ENCODE measurements at places on chromosomes 3 and 15.
A peak's percentile ranks its signal among the peaks of the same experiment; 100 is the strongest.

DNA sequence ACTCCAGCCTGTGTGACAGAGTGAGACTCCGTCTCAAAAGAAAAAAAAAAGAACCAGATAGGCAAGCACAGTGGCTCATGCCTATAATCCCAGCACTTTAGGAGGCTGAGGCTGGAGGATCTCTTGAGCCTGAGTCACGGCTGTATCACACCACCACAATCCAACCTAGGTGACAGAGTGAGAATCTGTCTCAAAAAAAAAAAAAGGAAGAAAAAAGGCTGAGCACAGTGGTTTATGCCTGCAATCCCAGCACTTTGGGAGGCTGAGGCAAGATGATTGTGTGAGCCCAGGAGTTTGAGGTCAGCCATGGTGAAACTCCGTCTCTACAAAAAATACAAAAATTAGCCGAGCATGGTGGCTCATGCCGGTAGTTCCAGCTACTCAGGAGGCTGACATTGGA lies 5.6 kb upstream of the NICN1 start:
- no peak for DNase-seq

DNA sequence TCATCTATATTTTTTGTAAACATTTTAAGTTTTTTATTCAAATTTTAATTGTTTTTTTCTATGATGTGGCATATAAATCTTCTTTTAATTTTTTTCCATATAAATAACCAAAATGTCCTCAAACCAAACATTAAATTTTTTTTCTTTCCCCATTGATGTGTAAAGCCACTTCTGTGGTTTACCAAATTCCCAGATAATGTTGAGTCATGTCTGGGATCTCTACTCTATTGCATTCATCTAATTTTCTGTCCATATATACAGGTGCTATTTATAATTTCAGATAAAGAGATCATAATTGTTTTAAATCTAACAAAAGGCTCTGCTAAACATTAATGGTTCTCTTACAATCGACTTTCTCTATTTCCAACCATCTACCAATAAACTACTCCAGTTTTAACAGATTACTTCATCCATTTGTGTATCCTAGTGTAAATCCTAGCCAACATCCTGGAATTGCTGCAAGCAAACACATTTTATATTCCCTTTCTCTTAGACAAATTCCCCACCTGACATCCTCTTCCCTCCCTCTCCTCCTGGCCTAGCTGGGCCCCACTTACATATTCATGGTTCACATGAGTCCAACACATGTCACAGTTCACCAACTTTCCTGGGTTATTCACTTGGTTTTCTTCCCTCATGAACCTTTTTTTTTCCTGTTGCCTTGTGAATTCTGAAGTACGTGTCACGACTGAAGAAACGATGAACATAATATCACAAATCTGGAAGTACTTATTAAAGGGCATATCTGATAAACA lies 368.0 kb upstream of the AGTR1 start:
- DNase-seq: no peak

DNA sequence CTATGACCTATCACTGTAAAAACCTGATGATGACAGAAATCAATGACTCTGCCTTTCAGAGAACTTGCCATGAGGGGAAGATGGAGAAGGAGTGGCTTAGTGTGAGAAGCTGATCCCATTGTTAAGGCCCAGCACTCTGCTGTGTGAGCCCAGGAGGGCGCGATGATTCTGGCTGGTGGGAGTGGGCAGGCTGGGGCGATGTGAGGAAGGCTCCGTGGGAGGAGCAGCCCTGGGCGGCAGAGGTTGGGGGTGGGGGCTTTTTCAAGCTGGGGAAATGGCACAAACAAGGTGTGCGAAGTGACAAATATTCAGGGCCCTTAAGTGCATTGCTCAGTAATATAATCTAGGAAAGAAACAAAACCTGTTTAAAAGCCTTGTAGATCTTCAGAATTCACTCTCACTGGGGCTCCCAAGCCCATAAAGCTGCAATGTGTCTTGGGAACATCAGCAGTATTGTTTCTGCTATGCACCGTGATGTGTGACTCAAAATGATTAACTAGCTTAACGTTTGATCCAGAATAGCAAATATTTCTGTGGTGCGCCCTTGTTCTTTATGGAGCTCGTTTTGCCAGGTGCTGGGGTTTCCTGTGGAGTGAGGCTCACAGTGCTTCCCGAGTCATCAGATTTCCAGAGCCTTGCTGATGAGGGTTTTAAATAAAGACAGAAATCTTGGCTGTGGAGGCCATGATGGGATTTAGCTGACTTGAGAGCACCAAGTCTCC lies 141.0 kb downstream of the CHDH start:
- DNase-seq: no peak

- DNase-seq: no peak
Measured at GRCh38 chr3:28682121-28682520, 333.5 kb upstream of the AZI2 start.

DNA sequence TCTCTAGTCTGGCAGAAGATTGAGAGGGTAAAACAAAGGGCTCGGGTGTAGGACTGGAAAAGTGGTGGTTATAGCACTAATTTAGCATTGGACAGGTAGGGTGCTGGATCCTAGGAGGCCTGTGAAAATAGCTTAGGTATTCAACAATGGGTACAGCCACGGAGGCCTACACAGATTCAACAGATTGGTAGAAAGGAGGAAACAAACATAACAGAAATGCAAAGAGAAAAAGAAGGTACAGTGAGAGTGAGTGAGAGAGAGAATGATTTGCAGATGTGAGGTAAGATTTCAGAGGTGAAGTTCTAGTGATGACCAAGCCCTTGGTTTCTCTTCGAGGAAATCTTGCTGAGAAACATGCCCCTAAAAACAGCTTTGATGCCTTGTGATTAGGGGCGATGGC lies 37.9 kb downstream of the ADIPOQ start:
- no peak for DNase-seq

- DNase-seq: no peak
Measured at GRCh38 chr3:13563321-13563720, 14.4 kb downstream of the FBLN2 start.

GRCh38 chr3:151580591-151580990 lies 119.7 kb upstream of the IGSF10 start:
- no peak for DNase-seq

DNA sequence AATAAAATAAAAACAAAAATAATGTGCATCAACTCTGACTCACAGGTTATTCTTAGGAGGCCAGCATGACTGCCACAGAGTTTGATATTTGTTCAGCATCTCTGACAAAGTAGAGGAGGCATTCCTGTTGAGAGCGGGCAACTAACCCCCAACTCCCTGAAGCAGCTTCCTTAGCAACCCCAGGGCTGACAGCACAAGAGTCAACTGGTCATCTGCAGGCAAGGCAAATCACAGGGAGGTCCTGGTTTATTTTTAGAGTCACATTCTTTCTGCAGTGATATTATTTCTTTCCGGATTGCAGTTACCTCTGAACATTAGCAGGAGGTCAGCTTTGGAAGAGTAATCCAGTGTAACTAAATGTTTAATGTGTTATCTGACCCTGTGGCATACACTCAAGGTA lies 273.0 kb downstream of the PLCL2 start:
- no peak for DNase-seq

GRCh38 chr3:98745718-98746117 lies 17.4 kb upstream of the ST3GAL6 start:
- no peak for DNase-seq

- DNase-seq: no peak
Measured at GRCh38 chr3:122481390-122481789, 33.3 kb downstream of the KPNA1 start.

GRCh38 chr3:146189519-146190173 lies 28.7 kb upstream of the PLOD2 start:
- no peak for DNase-seq

- DNase-seq: no peak
Measured at GRCh38 chr3:149650828-149651227, 7.0 kb downstream of the WWTR1 start.

GRCh38 chr15:99324082-99324620 lies 72.9 kb downstream of the LRRC28 start:
- DNase-seq: no peak

DNA sequence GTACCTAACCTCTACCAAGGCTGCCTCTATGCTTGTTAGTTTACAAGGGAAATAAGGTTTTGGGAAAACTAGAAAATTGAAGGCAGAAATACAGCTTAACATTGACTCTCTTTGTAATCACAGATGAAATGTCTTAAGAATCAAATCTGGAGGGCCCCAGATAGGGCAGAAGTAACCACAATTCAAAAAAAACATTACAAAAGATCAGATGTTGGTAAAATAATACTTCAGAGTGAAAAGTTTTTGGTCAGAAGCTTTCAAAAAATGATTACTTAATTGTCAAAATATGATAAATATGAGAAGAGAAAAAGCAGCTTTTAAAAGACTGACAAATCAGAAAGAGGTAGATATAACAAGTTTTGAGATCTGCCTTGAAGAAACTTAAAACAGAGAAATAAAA lies 425.1 kb upstream of the NECTIN3 start:
- no peak for DNase-seq

DNA sequence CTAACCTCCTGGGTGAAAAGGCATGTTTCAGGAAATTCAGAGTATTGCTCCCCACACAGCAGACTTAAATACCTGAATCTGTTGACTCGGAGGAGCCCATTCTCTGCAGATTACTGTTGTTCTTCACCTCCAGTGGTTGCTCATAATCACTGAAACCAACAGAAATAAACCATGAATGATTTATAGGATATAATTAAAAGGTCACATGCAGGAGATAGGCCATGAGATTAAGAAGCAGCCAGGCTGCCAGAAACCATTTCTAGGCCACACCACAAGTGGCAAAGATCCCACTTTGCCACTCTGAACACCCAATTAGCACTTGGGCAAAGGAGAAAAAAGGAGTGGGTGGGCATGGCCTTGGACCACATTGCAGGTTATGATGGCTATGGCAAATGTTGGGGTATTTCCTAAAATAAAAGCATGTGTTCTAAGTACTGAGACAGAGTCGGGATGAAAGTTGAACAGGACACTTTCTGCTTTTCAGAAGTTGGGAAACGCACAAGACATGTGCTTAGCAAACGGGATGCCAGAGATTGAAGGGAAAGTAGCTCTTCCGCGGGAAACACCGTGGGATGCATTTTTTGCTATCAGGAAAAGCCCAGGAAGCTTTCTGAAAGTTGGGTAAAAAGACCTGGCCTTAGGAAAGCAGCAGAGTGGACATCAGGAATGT lies 1.5 kb downstream of the CDC25A start:
- no peak for DNase-seq

DNA sequence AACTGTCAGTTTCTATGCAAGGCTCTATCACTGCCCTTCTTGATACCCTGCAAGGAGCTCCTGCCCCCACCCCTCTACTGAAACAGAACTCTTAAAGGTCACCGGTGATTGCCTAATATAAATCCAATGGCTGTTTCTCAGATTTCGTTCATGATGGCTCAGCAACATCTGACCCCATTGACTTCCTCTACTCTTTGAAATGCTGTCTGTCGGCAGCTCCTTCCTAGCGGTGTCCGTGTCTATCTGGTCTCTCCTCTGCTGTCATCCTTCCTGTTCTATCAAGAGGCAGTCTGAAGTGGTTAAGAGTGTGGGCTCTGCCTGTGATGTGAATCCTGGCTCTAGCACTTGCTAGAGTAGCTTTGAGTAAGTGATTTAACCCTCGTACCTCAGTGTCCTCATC lies 5.5 kb downstream of the TMEM266 start:
- no peak for DNase-seq

GRCh38 chr3:65597226-65597951 lies 441.3 kb downstream of the MAGI1 start:
- peak; percentile 80 for DNase-seq

- DNase-seq: no peak
Measured at GRCh38 chr3:16198427-16198826, 23.9 kb downstream of the GALNT15 start.

DNA sequence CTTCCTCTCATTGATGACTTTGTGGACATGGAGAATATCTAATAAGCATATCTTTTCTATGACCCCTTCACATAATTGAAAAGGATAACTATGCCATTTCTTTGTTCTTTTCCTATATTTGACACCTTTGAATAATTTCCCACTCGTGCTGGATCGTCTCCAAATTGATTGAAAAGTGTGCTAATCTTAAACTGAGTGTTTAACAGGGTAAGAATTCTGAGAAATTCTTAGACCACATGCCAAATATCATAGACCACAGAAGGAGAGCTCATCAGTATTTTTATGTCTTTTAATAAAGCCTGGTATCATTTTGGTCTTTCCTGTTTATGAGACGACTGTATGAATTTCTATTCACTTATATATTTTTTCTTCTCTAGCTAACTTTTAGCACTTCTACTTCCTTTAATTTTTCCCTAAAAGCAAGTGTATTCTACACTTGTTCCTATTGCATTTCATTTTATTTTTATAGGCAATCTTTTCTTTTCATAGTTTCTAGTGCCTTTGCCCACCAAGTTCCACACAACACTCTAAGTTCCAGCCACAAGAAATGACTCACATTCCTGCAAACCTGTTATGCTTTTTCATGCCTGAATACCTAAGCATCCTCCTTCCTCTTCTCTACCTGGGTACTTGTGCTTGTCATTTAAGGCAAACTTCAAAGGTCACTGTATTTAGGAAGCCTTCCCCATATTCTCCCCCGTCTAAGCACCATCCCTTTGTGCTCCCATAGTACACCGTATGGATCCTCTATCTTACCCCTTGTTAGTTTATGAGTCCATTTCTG lies 30.1 kb downstream of the KBTBD8 start:
- no peak for DNase-seq

DNA sequence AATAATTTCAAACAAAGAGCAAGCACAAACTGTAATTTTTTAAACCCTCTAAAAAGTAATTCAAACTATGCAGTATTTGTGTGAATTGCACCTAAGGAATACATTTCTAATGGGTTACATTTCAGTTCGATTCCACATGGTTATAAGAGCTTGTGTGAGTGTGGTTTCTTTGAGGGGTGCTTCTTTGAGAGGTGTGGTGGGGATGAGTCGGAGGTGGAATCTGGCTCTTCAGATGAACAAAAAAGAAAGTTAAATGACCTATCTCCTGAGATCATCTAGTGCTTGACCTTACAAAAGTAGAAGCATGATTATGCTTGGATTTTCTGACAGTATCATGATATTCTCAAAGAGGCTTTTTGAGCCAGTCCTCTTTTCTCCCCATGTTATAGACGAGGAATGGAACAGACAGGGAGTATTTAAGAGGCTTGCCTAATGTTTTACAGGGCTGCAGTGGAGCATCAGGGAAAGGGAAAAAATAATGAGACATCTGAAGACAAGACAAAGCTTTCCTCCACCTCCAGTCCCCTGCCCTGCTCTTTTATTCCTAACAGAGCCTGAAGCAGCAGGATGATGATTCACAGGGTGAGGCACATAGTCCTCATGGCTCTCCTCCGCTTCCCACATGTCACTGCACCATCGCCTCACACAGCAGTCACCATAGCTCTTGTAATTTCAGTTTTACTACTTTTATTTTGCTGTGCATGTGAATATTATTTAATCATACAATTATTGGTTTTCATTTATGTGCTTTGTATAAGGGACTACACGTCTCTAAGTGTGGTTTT lies 82.0 kb downstream of the LYSMD4 start:
- DNase-seq: no peak

DNA sequence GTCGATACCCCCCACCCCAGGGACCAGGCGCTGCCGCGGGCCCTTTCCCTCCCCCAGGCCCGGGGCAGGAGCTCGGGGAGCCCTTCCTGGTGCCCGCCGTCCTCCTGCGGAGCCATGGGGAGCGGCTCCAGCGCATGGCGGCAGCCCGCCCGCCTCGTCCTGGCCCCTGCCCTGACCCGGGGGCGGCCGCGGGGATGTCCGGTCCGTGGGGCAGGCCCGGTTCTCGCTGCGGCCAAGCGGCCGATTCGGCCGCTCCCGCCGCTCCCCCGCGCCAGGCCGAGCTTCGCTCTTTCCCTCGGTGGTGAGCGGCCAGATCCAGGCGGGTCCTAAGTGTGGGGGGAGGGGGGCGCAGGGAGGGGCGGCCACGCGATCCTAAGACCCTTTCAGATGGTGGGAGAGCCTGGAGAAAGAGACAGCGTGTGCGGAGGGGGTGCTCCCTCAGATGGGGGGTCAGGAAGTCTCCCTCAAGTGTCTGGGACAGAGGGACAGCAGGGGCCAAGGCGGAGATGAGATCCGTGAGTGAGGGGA lies 1.3 kb downstream of the NEIL1 start:
- DNase-seq: no peak
